Activated naive CD4-positive, alpha-beta T cell treated with anti-CD3 and anti-CD28 coated beads, Interleukin-2, amount 50 U/mL, for 72 hours (primary cell): ENCODE measurements at places on chromosomes 12 and 14.

DNA sequence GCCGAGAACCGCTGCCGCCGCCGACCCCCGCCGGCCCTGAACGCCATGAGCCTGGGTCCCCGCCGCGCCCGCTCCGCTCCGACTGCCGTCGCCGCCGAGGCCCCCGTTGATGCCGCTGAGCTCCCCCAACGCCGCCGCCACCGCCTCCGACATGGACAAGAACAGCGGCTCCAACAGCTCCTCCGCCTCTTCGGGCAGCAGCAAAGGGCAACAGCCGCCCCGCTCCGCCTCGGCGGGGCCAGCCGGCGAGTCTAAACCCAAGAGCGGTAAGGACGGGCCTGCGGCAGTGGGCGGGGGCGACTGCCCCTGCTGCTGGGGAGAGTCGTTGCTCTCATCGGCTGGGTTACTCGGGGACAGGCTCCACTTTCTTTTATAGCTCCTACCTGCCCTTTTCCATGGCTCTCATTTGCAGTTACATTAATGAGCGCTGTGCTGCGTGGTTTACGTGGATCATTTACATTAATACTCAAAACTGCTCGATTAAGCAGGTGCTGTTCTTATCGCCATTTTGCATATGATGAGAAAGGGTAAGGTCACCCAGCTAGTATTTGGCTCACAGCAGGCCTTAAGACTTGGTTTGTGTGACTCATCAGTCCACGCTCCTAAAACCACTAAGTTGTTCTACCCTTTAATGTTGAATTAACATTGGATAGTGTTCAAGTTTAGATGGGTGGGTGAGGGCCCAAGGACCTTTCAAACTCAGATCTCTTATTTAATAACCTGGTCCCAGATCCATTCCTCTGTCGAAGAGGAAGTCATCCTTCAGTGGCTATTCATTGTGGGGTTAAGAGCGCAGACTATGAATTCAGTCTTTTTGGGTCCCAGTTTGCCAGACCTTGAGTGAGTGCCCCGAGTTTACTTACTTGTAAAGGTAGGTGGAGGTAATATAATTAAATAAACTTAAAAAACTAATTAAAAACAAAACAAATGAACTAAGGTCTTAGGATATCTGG, 823 bp downstream of the RNF10 start:
- DNase-seq = peak; percentile 66

GRCh38 chr12:102406033-102406584, 74.3 kb downstream of the IGF1 start:
- no peak for DNase-seq

GRCh38 chr12:7060353-7060954, at the start of gene C1S:
C1S (plus strand) TSS chr12:7060718; CDS start chr12:7061913, 1,195 bp downstream.
- no peak for DNase-seq

DNA sequence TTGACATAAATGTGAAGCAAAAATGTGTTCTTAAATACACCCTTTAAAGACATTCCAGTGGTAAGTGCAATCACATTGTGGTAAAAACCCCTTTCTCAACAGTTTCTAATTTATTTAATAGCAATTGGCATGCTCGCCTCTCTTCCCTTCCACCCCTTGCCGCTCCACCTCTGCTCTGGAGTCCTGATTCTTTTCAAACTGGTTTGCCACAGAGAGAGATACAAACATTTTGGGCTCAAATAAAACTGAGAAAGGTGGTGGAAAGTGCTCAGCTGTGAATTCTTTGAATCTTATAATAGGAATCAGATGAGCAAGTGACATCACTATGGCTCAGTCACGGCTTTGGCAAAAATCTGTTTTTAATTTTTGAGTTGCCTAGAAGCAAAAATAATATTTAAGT, 993.9 kb downstream of the GALC start:
- no peak for DNase-seq

DNA sequence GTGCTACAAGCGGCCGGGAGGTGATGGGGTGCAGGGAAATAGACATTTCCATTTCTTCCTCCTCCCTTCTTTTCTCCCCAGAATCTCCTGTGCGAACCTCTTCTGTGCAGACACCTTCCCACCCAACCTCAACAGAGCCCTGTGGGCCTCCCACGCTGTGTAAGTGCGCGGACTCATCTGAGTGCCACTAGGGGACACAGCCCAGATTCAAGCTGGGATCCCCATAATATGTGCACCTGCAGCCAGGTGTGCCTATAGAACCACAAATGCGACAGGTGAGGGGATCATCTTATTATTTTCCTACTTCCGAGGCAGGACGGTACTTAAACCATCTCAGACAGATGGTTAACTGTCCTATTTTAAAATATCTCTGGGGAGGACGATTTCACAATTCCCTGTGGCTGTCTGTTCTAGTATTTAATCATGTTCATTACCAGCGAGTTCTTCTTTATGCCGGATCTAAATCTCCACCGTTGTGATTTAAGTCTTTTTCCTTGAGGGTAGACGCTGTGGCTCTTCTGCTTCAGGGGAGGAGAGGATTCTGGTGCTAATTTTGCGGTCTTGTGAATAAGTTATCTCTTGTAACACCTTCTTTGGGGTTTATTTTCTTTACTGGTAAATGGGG, 17.2 kb upstream of the CACNA1C start:
- DNase-seq = no peak
